ENCODE measurements at places on chromosomes 16 and 17.

DNA sequence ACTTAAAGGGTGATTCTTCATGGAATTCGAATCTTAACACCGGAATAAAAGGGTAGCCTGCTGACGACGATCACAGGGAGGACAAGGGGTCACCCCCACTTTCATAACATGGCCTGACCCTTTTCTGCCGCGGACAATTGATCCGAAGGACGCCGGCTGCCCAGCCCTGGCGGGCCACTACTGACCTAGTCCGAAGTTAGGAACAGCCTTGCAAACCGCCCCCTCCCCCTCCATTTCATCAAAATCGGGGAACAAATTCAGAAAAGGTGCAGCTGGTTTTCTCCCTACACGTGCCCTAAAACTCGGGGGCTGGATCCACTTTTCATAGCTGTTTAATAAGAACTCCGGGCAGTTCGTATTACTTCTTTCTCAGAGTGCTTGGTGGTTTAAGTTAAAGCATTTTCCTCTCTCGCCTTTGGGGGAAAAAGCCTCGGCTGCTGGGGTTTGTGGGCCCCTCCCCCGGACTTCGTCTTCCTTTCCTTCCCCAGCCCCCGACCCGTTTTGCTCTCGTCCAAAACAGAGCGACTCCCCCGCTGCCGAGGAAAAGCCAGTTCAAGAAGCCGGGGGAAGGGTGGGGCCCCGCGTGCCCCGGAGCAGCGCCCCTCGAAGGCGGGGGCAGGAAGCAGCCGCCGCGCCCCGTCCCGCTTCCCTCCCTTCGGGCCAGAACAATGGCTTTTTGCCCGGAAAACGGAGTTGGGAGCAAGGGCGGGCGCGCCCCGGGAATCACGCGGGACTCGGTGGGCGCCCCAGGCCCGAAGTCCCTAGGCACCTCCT is 641 bp upstream of the CBX2 start:
- DNase-seq = no peak

DNA sequence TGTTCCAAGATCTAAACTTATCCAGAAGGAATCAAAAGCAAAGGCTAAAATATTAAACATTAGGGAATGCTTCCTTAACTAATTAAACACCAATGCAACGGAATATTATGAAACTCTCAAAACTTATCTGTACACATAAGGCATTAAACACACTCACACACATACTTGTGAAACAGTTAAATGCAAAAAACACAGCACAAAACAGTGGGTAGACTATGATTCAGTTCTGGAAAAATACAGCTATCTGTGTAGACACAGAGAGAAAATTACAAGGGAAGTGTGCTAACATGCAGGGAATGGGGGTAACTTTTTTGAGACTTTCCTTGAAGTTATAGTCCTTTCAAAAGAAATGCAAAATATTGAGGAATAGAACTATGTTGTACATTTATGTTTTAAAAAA is 36.7 kb upstream of the CCL1 start:
- no peak for DNase-seq

DNA sequence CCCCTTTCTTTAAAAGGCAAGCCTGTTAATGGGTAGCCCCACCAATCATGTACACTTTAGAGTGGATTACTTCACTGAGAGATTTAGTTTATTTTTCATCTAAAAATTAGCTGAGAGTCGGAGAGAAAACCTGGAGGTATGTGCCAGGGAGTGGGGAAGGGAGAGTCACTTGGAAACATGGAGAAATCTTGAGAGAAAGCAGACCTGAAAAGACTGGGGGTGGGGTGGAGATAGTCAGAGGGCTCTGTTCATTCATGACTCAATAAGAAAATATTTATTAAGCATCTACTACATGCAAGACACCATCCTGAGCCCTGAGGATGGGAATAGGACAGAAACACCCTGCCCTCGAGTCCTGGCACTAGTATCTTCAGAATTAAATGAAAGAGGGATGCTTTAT is 27.4 kb upstream of the RCVRN start:
- DNase-seq = no peak

DNA sequence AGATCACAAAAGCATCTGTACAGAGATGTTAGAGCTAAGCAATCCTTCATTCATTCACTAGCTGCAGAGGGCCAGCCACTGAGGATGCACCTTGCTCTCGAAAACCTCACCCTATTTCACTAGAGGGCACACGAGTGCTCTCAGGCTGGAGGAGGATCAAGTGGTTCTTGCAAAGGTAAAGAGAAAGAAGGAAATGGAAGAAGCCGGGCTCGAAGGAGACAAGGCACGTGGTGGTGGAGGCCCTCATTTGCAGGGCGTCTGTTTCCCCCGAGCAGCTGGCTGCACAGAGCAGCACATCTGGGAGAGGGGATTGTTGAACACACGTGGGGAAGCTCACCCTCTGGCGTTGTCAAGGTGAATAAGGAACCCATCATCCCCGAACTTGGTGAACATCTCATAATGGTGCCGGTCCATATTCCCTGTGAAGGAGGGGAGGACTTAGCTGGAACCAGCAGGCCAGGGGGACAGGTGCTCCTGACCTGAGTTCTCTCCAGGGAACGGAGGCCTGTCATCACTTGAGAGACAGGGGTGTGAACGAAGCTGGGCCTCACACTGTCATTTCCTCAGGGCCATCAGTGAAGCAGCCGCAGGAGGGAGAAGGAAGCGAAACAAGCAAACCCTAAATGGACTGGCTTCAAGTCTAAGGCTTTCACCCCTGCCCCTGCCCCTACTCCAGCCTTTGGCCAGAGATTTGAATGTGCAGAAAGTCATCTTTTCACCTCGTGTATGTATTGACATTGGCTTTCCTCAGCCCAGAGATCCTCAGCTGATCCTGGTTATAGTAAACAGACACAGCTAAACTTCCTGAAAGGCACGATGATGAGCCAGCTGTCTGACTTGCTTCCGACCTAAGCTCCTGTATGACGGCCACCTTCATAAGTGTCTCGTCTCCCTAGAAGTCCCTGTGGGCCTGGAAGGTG is 27.6 kb downstream of the PRKAR1A start:
- no peak for DNase-seq

DNA sequence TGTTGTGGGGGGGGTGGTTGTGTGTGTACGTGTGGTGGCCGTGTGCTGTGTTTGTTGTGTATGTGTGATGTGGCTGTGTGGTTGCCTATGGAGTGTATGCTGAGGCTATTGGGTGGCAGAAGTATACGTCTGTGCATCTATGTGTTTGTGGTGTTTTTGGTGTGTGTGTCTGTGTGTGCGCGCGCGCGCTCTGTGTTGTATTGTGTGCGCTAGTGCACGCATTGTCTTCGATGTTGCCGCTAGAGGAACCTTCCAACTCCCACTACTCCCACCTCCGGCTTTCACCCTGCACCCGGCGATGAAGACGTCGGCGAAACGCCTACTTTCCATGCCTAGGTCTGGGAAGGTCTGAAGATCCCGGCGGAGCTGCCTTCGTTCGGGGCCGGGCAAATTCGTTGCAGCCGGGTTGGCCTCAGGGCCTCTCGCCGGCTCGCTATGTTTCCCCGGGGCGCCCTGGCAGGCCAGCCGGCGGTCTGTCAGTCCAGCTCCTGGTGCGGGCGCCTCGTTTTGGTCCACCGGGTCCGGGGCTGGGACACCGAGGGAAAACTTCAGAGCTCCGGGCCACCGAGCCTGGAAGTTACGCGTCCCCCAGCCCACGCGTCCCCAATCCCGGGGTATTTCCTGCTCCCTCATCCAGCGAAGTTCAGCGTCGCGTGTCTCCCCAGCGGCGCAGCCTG is 5.2 kb upstream of the DLX4 start:
- no peak for DNase-seq

- DNase-seq = no peak
These were observed 179.0 kb downstream of the HAPSTR1 start for GRCh38 chr16:9270424-9270823.

- no peak for DNase-seq
These were observed at the start of gene JPH3 for GRCh38 chr16:87602001-87602775. TSS of gene JPH3 (plus strand) at chr16:87602508. CDS start at chr16:87603147, 639 bp downstream.

DNA sequence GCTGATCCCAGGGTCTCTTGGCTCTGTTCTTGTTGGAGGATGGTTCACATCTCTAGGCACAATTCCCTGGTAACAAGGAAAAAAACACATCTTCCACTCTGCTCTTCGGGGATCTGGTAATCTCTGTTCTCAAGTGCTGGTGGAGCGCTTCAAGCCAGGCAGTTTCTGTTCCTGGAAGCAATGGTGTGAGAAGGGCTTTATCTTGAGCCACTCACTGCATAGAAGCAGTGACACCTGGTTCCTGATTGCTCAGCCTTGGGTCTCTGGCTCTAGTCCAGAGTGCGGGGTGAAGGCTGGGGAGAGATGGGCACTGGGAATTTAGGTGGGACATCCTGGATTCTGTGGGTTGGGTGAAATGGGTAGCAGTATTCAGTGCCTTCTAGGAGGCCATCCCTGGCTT is 14.1 kb downstream of the AKAP1 start:
- DNase-seq = no peak

- DNase-seq = no peak
These were observed 46.1 kb downstream of the IRX3 start for GRCh38 chr16:54240271-54241129.

DNA sequence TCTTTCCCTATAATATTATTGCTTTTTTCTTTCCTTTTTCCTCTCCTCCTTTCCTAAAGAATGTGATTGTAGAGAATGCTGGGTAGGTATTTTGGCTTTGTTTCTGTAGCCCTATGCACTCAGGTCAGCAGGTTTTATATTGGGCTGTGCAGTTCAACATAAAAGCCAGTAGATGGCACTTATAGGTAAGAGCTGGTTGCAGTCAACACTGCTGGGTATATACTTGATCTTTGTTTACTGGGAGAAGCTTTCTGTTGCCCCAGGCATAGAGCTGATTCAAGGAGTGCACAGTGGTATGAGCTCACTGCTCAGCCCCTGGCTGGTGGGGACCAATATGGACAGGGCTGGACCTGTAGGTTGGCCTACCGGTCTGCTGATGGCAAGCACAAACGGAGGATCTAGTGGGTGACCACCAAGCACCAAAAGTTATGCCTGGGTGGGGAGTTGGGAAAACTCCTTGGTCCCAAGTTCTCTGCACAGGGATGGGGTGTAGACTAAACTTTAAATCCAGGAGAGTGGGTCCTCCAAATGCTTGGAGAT is 378.9 kb downstream of the PMP22 start:
- DNase-seq = no peak

- DNase-seq = no peak
These were observed 28.6 kb downstream of the SMARCE1 start for GRCh38 chr17:40618754-40619625.

GRCh38 chr17:4594931-4595684 is 10.8 kb downstream of the SMTNL2 start:
- DNase-seq = peak; percentile 59

GRCh38 chr17:7583253-7584109 is at the start of gene MPDU1:
TSS of gene MPDU1 (plus strand) at chr17:7583852. CDS start at chr17:7583863, 11 bp downstream.
- DNase-seq = peak; percentile 94

DNA sequence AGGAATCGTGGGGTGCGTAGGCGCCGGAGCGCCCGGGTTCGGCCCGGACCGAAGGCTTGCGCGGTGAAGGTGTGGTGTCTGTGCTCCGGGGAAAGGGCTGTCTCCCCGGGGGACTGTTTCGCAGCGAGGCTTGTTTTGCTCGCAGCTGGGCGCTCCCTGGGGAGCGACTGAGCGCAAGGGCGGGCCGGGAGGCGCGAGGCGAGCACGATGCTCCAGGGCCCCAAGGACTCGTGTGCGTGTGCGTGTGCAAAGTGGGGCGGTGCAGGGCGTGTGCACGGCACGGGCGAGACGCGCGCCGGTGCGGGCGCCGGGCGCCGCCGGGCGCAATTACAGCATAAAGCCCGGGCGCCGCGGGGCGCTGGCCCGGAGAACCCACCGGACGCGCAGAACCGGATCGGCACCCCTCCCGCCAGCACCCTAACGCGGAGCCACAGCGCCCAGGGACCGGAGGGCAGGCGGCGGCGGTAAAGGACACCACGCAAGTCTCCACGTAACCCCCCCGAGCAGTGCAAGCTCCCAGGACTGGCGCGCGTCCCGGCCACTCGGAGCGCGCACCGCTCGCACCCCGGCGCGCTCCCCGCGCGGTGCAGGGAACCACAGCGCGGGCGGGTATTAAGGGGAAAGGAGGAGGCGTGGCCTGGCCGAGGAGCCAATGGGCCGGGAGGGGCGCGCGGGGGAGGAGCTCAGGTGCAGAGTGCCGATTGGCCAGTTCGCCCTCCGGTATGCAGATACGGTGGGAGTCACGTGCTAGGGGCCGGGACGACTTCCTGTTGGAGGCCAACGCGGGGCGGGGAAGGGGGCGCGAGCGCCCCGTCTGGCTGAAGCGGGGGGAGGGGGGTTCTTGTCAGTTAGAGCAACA is at the start of gene TNRC6C:
Gene TNRC6C (plus strand): TSS at position 847 of the 859 bp plus-strand sequence. CDS start 45,504 bp downstream, outside the sequence.
- DNase-seq = peak; percentile 100

DNA sequence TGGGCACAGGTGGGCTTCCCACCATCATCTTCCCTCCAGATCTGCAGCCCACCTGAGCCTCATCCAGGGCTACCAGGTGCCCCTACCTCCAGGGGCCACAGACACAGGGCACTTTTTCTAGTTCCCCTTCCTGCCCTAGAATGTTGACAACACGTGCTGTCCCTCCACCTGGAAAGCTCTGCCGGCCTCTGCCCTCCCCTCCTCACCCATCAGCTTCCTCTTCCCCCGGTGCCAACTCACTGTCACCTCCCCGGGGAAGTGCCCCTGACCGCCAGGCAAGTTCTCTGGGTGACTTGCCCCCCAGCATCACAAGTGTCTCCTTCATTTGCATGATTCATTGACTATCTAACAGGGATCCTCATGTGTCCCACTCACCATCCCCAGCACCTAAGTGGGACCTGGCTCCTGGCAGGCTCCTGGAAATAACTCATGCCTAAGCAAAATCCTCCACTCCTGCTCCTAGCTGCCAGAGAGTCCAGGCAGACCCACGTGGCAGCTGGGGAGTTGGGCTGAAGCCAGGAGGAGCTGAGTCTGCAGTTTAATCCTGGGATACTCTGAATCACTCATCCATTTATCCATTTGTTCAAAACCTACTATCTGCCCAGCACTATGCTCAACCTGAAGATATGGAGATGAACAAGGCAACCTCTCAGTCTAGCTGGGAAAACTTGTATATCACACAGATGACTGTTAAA is 304.4 kb downstream of the FOXL1 start:
- DNase-seq = no peak

GRCh38 chr17:58249270-58250133 is 11.1 kb downstream of the LPO start:
- peak; percentile 73 for DNase-seq

Data from CD4-positive, alpha-beta T cell (primary cell).